Stimulated activated CD4-positive, alpha-beta T cell treated with anti-CD3 and anti-CD28 coated beads, Interleukin-2, amount 100 ng/mL, for 24 hours (primary cell): ENCODE measurements at places on chromosomes 1 and 21.

DNA sequence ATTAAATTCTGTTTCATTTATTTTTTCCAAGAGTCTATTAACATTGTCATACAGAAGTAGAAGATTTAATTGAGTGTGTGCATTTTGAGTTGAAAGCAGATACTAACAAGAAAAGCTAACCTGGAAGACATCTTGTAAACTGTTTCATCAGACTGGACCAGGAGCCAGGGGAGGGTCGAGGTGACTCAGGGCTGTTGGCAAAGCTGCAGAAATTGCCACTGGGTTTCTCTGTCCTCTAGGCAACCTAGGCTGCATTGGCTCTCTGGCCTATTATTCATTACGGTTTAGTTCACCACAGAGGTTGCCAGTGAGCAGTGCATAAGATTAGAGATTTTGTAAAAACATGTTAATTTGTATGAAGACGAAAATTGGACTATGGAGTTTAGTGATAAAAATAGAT lies 27.5 kb downstream of the ERG start:
- DNase-seq: no peak

- DNase-seq: no peak
Measured at GRCh38 chr1:157084720-157085119, 14.9 kb downstream of the ETV3L start.

DNA sequence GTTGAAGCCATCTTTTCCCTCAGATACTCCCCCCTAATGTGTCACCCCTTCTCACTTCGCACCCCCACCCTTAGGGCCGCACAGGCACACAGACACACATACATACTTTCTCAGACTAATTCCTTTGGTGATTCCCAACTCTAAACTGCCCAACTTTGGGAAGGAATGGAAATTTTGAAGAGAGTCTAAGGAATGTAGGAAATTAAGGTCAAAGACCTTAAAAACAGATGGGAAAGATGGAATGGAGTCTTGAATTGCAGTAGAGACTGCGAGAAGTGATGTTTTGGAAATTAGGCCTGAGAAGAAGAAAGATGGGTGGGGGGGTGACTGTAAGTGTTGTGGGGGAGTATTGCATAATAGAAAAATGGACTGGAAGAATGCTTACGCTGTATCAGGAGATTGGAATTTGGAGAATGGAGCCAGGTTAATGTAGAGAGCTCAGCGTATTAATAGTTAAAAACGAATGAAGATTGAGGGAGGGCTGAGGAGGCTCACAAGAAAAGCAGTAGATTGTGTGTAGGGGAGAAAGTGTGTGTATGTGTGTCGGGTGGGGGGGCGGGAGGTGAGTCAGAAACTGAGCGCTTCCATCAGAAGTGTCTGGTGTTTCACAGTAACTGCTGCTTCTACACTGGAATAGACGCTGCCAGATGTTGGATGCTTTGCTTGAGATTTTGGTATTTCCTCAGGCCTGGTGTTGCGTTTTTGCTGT lies 1.7 kb downstream of the PIP5K1A start:
- no peak for DNase-seq

- no peak for DNase-seq
Measured at GRCh38 chr21:34042735-34043134, 30.6 kb upstream of the MRPS6 start.

- peak; percentile 30 for DNase-seq
Measured at GRCh38 chr1:197868751-197869489, 33.5 kb upstream of the C1orf53 start.

DNA sequence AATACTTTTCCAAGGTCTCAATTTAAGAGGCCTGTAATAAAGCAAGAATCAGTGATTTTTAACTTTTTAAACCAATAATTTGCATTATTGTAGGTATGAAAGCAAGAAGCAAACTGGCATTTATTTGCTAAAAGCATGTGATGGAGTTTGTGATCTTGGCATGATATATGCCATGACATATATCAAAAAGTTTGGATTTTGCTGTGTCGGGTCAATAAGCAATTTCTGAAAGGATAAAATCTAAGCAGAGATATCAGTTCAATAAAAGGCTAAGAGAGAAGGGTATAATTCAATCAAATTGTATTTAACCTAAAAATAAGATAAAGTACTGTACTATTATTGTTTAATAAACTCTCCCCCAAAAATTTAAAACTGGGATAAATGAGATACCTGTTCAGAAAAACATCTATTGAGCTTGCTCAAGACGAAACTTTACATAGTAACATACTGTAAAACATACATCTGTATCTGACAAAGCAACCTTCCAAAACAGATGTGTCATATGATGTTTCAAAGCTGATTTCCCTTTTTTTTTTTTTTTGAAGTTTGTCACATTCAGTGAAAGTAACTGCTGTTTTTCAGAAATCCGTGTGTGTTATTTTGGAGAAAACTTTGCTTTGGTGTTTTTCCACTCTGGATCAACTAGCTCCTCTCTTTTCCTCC lies 74.5 kb downstream of the TGFBR3 start:
- no peak for DNase-seq

DNA sequence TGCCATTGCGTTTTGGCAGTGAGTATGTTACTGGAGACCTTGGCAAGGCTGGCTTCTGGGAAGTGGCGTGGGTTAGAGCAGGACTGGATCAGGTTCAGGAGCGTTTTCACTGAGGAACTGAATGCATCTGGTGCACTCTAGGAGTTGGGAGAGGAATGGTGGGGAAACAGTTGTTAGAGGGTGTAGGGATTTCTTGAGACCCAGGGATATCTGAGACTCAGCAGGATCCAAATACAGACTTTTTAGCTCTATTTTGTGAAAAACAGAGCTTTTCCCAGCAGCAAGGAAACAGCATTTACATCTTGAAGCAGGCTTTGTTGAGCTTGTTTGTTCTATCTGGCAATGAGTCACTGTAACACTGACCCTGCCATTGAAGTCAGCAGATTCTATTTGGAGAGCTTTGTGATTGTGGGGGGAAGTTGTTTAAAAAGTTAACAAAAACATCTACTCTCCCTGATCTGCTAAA lies 56.9 kb upstream of the NRIP1 start:
- DNase-seq: no peak

DNA sequence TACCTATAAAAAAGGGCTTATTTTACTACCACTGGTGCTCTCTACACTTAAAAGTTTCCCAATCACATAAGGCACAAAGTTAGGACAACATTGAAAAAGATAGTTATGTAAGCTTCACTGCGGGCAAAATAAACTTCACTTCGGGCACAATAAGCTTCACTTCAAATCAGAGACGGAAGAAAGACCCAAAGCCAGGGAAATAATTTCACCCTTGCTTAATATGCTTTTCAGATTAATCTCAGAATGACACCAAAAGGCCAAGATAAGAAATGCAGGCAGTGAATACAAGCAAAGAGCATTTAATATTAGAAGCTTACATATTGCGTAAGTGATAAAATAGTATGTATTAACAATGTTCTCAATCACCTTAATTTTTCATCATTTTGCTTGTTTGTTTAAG lies 444.2 kb downstream of the SETD4 start:
- DNase-seq: no peak

DNA sequence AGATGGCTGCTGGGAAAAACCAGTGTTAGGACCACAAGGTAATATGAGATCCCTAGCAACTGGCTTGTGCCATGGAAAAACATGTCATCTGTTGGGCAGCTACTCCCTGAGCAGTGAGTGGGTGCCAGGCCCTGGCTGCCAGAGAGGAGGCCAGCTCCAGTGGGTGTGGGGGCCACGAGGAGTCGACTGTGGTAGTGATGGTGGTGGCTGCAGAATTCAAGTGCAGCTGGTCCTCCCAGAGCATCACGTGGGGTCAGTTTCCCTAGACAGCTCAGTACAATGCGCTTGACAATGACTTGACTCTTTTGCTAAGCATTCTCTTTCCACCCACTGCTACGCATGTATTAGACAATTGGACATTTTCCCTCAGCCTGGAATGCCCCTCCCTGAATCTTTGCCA lies 14.5 kb upstream of the CDC42 start:
- DNase-seq: no peak

GRCh38 chr21:26177187-26177586 lies 6.6 kb upstream of the APP start:
- no peak for DNase-seq

GRCh38 chr1:211634461-211634860 lies 41.0 kb downstream of the NEK2 start:
- DNase-seq: no peak

DNA sequence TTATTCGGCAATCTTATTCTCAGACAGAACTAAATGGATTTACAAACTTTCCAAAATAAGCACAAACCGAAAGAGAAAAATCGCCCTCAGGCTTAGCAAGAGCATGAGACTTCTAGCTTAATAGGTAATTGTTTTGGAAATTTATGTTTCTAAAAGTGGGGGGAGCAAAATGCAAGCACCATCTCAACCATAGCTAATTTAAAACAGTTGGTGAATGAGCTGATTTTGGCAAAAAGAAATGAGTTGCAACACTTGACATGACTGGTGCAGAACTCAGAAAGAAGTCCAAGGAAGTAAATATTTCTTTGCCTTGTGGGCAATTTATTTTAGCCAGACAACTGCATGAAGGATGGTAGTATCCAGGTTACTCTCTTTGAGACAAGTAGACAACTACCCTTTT lies 71.5 kb upstream of the PTGFR start:
- DNase-seq: no peak

GRCh38 chr1:25425098-25426085 lies 4.8 kb upstream of the RHCE start:
- DNase-seq: no peak

- DNase-seq: no peak
Measured at GRCh38 chr1:78497201-78497600, 6.4 kb downstream of the PTGFR start.

DNA sequence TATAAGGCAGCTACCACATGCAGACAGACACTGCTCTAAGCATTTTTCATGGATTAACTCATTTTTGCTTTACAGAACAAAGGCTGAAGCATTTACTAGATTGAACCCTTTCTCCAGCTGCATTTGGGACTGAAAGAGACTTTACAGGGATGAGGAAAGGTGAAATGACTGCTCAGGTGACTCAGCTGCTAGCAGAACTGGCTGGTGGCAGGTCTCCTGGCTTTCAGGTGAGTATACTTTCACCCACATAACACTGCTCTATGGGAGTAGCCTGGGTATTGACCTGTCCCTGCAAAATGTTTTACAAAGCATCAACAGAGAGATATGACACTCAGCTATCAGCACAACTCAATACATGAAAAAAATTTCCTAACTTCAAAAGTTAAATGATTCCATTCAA lies 2.6 kb upstream of the CCDC185 start:
- DNase-seq: no peak

- DNase-seq: no peak
Measured at GRCh38 chr1:205240118-205240517, 12.4 kb downstream of the TMCC2 start.

DNA sequence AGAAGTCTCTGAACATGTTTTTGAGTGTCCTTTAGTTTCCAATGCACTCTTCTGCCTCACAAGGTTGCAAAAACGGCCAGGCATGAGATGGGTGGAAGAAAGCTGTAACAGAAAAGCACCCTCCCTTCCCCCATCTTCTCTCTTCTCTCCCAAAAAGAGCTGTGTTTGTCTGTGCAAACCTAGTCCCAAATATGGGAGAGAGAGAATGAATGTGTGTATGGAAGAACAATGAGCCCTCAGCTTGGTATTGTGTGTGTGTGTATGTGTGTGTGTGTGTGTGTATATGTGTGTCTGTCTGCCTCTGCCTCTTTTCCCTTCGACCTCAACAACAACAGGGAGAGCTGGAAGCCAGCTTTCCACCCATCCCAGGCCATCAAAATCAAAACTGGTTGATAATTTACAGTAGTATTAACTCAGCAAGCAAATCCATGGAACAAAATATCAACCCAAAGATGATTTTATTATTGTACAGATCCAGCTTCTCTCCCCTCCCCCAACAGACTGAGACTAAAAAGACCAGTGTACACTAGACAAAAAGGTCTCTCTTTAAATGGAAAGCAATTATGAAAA lies 1.8 kb downstream of the RERE start:
- no peak for DNase-seq

DNA sequence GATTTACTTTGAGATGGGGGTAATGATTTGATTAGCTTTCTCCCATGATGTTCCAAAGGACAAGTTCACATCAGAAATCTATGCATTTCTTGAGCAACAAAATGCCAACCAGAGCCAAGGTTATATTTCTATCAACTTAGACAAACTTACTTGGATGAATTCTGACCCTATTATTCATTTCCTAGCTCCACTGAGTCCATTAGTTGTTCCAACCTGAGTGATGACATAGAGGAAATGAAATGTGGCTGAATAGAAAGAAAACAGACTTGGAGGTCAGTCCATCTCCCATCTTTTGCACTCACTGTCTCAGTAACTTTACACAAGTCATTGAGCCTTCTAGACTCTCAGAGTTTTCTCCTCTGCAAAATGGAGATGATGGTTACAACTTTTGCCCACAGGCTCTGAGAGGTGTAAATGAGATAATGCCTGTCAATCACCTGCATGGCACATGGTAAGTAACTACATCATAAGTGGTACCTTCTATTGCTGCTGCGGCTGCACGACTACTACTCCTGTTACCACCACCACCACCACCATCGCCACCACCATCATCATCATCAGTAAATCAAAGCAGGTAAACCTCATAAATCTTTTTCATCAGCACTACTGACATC lies 98.2 kb downstream of the PTPN14 start:
- DNase-seq: no peak

GRCh38 chr1:85172684-85173337 lies 28.0 kb downstream of the SYDE2 start:
- DNase-seq: no peak

- no peak for DNase-seq
Measured at GRCh38 chr1:3978196-3978989, 78.3 kb upstream of the C1orf174 start.

GRCh38 chr1:167344615-167345385 lies 124.1 kb downstream of the POU2F1 start:
- DNase-seq: no peak

DNA sequence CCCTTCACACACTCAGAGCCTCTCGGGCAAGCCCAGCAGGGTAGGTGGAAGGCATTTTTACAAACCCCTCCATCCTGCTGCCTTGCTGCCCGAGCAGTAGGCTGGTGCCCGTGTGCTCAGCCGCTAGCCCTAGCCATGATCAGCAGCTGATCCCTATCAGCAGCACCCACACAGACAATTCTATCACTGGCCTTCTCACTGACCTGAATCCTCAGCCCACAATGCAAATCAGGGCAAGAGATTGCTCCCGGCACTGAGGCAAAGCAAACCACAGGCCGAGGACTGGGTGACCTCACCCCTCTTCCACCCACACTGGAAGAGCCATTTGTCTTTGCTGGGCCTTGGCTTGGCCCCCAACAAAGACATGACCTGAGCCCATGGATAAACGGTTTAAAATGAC lies 895 bp upstream of the PDZK1 start:
- DNase-seq: no peak

- DNase-seq: no peak
Measured at GRCh38 chr1:8902765-8903164, 24.3 kb upstream of the ENO1 start.
